ENCODE measurements at places on chromosomes 1 and 21.

DNA sequence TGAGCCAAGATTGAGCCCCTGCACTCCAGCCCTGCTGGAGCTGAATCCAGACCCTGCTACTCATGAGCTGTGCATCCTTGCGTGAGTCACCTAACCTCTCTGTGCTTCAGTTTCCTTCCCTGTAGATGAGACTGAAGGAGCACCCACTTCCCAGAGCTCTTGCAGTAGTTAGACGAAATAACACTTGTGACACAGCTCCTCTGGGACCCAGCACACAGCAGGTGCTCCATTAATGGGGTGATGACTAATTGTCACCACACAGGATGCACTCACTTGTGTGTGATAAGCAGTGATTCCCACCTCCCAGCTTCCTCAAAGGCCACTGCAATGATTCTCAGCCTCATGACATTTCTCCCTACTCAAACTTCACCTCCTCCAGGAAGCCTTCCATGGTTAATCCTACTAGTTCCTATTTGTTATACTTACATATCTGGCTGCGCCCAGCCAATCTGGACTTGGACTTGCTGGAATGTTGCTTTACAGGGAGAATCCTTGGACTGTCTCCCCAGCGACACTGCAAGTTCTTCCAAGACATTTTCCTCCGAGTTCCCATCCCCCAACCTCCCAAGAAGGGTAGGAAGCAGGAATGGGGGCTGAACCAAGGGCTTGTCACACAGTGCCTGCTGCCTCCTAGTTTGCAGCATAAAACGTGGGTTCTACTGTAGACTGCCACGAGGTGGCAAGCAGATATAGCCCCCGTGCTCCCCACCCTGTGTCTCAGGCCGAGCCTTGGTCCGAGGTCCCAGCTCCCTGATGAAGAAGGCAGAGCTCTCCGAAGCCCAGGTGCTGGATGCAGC, 17.2 kb downstream of the DRAXIN start:
- DNase-seq = peak; percentile 31

- DNase-seq = peak; percentile 19
Measured at GRCh38 chr1:110220324-110220723, 10.2 kb downstream of the KCNC4 start.

GRCh38 chr1:221608835-221609320, 133.0 kb downstream of the DUSP10 start:
- no peak for DNase-seq

- DNase-seq = no peak
Measured at GRCh38 chr1:29056256-29056655, 67.4 kb downstream of the TMEM200B start.

DNA sequence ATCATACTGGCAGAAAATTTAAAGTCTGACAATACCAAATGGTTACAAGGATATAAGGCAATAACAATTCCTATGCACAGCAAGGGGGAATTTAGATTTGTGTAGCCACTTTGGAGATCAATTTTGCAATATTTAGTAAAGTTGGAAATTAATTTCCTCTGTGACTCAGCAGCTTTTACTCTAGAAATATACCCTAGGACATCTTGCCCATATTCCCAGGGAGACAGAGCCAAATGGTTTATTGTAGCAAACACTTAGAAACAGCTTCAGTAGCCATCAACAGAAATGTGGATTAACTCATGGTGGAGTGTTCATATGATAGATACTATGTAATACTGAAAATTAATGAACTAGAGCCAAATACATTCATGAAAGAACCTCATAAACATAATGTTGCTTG, 104.6 kb downstream of the BACH1 start:
- no peak for DNase-seq

Data from Caki2 (cell line).